Cardiac muscle cell (in vitro differentiated cells and primary cell): ENCODE measurements at places on chromosomes 7 and 10.

- peak; percentile 19 for DNase-seq
Measured at GRCh38 chr7:108452707-108453106, 3.5 kb downstream of the NRCAM start.

GRCh38 chr10:77602231-77602912 is 35.2 kb downstream of the KCNMA1 start:
- no peak for DNase-seq

DNA sequence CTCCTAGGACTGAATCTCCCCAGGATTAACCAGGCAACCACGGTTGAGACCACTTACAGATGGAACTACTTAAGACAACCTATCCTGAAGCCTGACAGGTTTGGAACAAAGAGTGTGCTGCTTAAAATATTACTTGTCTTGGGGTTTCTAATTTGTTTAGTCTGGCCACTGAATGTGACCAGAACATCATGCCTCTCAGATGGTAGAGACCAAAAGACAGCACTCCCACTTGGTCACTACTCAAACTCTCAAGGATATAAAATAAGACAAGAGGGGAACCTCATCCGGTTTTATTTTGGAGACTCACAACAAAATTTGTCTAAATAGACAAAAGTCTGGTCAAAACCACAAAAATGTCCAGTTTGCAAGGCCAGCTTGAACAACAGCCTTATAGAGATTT is 15.3 kb downstream of the MRPL32 start:
- DNase-seq: no peak

- DNase-seq: no peak
Measured at GRCh38 chr7:46294381-46294780, 373.3 kb upstream of the IGFBP3 start.

DNA sequence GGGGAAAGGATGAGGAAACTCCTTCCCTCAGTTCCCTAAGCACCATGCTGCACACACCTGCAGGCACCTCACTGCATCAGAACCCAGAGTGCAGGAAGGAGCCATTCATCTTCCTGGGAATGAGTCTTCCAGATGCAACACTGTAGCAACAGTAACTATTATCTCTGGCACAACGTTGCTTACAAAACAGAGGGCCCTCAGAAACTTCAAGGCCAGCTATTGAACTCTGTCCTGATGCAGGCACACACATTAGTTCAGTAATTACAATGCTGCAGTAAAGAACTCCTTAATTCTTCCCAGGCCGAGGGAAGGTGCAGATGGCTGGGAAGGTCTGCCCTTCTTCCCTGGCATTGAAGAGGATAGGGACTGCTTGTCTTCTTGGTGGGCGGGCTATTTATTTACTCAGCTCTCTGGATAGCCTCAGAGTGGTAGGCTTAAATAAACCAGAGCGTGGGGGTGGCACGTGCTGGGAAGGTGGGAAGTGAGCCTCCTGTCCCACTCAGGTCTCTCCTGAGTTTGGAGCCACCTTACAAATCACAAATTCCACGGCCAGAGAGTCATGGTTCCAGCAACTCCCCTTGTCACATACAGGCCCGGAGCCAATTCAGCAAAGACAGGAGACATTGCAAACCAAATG is 125.1 kb upstream of the JCAD start:
- no peak for DNase-seq

GRCh38 chr10:79292891-79293746 is 54.1 kb upstream of the PPIF start:
- no peak for DNase-seq

GRCh38 chr7:4725014-4725849 is 43.1 kb downstream of the FOXK1 start:
- peak; percentile 92 for DNase-seq

DNA sequence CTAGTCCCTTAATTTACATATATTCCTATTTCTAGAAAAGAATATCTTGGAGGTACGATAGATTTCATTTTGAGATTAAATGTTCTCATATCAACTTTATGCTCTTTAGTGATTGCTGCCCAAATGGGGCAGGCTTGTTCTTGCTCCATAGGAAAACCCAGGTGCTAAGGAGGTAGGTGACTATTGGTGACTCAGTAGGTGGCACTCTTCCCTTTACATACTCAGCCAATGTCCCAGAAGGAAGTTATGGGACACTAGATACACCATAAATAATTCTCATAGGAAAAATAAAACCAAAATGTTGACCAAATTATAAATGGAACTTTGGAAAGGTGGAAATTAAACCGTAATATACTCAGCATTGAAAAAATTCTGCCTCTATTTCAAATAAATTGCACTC is 4.0 kb downstream of the SKAP2 start:
- DNase-seq: no peak

- DNase-seq: peak; percentile 66
Measured at GRCh38 chr7:20440472-20441105, 109.9 kb downstream of the ITGB8 start.

- no peak for DNase-seq
Measured at GRCh38 chr7:5381071-5381772, 42.4 kb downstream of the TNRC18 start.
